Esophagus mucosa (tissue), 1 donor: ENCODE measurements at places on chromosomes 13 and 19.
A peak's percentile ranks its signal among the peaks of the same experiment; 100 is the strongest.

- ATAC-seq = peak; percentile 44
Measured at GRCh38 chr19:3459089-3459881, 21.0 kb downstream of the SMIM24 start.

DNA sequence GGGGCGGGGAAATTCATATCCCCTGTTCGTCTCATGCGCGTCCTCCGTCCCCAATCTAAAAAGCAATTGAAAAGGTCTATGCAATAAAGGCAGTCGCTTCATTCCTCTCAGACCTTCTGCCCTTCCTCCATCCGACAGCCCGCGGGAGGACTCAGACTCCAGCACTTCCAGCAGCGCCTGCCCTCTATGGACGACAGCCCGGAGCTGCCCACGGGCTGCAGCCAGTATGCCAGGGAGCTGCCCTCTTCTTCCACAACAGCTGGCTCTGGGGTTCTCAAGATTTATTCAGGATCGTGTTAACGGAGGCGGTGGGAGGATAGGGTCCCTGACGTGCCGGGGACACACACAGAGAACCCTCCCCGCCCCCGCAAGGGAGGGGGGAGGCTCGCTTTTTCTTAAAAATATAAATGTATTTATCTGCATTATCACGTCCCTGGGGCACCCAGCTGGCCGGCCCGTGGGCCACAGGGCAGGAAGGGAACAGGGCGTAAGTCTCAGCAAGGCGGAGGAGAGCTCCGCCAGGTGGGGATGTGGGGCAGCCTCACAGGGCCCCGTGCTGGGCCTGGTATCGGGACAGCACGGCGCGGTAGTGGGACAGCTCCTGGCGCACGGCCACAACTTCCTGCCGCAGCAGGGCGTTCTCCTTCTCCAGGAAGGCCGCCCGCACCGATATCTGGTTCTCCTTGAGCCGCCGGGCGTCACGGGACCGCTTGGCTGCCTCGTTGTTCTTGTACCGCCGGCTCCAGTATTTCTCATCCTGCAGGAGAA lies 6.7 kb downstream of the DBP start:
- ATAC-seq = no peak

GRCh38 chr19:19067276-19068072 lies 3.7 kb downstream of the SLC25A42 start:
- ATAC-seq = no peak

DNA sequence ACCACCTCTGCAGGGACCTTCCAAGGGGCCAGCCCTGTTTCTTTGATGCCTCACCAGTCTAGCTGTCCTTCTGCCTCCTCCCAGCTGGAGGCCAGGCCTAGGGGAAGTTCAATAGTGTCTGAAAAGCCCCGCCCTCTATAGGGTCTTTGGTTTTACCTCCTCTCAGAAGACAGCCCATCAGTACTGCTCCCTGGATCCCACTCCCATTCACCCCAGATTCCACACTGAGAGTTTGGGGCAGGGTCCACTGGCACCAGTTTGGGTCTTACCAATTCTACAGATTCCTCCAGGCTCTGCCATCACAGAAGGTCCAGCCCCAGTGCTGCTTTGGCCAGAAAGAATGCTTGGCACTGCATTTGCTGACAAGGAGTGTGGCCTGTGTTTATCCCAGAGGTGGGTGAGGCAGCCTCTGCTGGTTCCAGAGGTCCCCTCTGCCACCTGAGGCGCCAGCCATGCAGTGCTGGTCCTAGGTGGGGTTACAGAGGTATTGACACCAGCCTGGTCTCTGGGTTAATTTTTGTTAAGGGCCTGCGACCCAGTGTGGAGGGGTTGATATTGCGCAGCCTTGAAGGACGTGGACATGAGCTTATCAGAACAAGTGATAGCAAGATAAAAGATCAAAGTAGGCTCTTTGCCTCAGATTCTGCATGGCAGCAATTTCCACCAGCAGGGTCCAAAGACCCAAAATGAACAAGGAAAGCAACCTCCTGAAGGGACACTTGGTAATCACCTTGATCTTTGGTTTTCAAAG lies 41.4 kb upstream of the IGSF23 start:
- ATAC-seq = no peak
